NCI-H2081 (cell line): ENCODE measurements at places on chromosomes 3 and 15.
A peak's percentile ranks its signal among the peaks of the same experiment; 100 is the strongest.

DNA sequence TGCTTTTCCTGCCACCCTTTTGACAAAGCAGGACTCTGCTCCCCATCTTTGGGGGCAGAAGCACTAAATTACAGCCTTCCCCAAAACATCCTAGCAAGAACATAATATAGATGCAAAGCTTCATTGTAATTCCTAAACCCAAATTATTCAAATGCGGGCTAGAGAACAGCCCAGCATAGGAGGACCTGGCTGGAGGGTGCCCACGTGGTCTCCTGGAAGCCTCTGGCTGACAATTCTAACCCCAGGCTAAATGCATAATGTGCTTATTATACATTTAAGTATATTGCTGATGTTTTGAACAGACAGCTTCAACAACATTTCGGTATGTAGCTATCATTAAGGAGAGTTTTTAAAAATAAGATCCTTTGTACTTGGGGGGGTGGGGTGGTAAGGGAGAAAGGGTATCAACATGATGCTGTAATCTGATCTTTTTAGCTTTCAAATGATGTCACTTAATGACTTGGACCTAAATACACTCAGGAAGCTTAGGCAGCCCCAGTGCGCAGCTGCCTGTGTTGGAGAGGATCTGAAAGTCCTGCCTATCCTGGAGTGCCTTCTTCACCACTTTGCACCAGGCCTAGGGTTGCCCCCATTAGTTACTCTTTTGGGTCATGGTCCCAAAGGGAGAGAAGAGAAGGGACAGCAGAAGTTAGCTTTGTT is 57.2 kb upstream of the USP3 start:
- DNase-seq: peak; percentile 83

GRCh38 chr3:18580268-18580667 is 155.1 kb upstream of the SATB1 start:
- no peak for DNase-seq

DNA sequence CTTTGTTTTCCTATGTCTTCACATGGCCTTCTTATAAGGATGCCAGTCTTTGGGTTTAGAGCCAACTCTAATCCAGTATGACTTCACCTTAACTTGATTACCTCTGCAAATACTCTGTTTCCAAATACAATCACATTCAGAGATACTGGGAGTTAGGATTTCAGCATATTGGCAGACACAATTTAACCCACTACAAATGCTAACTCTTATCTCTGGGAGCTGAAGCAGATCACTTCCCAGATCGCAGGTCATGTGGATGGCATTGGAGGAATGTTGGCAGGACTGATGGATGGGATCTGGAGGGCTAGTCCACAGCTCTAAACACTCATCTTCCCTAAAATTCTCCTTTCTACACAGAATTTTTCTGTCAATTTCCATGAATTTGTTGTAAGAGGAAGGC is 46.2 kb upstream of the ADGRG7 start:
- DNase-seq: no peak

GRCh38 chr3:159788291-159788690 is 200.3 kb upstream of the IL12A start:
- DNase-seq: no peak

DNA sequence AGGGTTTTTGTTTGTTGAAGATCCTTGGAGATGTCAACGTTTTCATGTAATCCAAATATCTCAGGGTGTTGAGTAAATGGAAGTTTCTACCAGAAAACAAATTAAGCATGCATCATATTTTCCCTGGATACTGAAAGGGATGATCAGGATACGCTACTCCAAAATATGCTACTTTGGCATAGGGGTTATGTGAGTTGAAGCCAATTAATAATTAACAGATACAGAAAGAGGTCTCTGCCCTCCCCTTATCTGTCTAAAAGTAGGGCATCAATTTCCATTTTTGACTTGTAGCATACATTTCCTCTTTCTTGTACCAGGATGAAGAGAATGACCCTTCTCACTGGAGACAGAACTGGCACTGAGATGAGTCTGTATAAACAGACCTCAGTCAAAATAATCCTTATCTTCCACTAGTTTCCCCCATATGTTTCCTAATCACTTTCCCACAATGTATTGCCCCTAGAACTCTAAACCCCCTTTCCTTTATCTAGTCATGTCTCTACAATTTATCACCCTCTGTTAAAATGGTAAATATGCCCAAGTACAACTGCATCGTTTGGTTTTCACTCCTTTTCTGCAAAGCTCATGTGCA is 17.4 kb upstream of the ASB14 start:
- DNase-seq: no peak

DNA sequence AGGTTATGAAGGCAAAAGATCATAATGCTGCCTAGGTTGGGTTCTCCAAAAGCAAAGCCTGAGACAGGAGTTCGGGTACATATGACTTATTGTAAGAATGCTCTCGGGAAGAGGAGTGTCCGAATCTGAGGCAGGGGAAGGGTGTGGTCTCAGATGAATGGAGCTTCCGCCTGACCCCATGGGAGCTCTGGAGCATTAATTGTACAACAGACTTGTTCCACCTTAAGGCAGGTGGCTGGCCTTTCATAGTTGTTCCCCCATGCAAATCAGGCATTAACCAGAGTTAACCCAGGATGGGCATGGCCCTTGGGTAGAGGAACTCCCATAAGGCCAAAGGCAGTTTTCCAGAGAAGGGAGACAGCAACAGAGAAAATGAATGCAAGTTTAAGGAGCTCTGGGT is 170.6 kb downstream of the MYRIP start:
- no peak for DNase-seq

DNA sequence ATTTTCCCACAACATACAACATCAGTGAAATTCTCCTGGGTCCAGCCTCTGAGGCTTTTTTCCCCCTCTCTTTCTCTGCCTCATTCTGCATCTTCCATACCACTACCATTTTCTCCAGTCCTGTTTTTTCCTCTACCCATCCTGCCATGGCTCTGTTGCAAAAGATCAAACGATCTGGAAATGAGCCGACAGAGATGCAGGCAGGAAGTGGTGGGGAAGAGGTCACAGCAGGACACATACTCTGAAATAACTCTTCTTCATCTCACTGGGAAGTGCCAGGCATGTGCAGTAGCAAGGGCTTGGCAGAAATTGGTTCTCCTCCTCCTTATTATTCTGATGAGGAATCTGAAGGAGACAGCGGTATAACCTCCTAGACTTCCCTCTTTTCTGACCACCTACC is 114.3 kb downstream of the CORO2B start:
- no peak for DNase-seq

GRCh38 chr15:88950600-88951160 is 37.5 kb upstream of the MFGE8 start:
- no peak for DNase-seq

- DNase-seq: no peak
These were observed 1.0 kb downstream of the OGG1 start for GRCh38 chr3:9750556-9751411.

DNA sequence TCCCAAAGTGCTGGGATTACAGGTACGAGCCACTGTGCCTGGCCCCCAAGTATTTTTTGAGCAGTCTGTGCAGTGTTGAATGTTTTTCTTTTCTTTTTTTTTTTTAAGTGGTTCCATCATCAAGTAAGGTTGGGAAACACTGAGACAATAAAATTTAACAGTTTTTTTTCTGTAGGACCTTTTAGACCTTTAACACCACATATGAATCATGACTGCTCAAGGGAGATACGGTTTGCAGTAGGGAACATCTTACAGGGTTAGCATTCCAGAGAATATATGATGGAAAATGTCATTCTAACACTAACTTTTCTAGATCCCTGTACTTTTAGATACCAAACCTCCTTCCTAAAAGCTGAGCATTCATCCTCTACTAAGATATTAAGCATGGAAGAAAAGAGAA is 41.7 kb downstream of the SNX4 start:
- DNase-seq: no peak

- DNase-seq: no peak
These were observed 13.3 kb downstream of the VILL start for GRCh38 chr3:38003817-38004414.

DNA sequence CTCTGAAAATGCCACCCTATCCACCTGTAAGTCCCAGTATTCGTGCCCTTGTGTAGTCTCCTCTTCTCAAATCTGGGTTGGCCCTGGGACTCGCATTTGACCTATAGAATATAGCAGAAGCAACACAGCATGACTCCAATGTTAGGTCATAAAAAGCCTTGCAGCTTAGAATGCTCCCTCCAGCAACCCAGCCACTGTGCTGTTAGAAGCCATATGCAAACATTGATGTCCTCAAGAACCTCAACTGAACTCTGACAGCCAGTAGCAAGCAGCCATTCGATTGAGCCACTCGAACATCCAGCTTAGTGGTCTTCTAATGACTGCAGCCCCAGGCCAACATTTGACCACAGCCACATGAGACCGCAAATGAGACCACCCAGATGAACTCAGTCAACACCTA is 26.6 kb downstream of the MECOM start:
- no peak for DNase-seq

DNA sequence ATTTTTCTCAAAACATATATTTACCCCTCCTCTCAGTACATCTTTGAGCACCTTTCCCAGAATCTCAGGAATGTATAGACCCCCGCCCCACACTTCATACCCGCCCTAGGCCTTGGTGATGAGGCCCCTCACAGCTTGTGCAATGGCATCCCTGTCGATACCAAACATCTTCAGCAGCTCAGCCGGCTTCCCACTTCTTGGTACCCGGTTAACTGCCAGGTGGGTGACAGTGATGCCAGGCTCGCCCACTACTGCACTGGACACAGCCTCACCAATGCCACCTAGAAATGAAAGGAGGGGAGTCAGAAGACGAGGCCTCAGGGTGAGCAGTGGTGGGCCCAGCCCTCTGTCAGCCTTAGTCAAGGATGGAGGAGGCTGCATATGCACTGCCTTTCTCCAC is 30.2 kb downstream of the TKT start:
- no peak for DNase-seq

- DNase-seq: no peak
These were observed 792.3 kb downstream of the DIPK2A start for GRCh38 chr3:144763878-144764454.

GRCh38 chr15:66836231-66837030 is 134.4 kb downstream of the SMAD6 start:
- DNase-seq: no peak

GRCh38 chr3:187046033-187046432 is 93.3 kb downstream of the RPL39L start:
- DNase-seq: no peak

GRCh38 chr3:32733631-32734229 is 48.7 kb downstream of the CNOT10 start:
- DNase-seq: peak; percentile 19

GRCh38 chr15:41622901-41623300 is 37.3 kb upstream of the MGA start:
- DNase-seq: no peak

DNA sequence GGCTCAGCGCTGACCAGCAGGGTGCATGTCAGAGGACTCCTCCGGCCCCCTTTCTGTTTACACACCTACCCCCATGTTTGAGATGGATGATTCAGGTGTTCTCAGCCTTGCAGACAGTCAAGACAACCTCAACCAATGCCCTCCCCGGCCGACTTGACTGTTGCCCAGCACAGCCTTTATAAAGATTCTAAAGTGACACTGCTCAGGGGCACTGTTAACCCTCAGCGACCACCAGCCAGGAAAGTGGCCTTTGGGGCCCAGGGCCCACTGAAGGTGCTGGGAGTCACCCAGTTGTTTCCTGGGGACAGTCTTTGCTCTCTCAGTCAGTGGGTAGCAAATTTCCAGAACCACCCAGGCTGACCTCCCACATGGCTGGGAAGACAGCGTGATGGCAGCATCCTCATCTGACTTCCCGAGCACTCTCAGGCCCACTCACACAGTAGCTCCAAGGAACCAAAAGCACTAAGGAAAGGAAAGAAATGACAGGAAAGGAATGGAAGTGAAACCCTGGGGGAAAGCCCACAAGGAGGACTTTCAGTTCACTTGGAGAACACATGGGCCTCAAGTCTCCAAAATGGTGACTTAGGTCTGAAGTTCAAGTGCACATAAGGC is 128.4 kb downstream of the ASB7 start:
- DNase-seq: no peak

- DNase-seq: no peak
These were observed 242.1 kb upstream of the PDZRN3 start for GRCh38 chr3:73866846-73867245.

GRCh38 chr15:68599560-68600071 is 20.8 kb downstream of the CORO2B start:
- peak; percentile 6 for DNase-seq

- no peak for DNase-seq
These were observed 252.4 kb upstream of the CCDC54 start for GRCh38 chr3:107124885-107125284.

DNA sequence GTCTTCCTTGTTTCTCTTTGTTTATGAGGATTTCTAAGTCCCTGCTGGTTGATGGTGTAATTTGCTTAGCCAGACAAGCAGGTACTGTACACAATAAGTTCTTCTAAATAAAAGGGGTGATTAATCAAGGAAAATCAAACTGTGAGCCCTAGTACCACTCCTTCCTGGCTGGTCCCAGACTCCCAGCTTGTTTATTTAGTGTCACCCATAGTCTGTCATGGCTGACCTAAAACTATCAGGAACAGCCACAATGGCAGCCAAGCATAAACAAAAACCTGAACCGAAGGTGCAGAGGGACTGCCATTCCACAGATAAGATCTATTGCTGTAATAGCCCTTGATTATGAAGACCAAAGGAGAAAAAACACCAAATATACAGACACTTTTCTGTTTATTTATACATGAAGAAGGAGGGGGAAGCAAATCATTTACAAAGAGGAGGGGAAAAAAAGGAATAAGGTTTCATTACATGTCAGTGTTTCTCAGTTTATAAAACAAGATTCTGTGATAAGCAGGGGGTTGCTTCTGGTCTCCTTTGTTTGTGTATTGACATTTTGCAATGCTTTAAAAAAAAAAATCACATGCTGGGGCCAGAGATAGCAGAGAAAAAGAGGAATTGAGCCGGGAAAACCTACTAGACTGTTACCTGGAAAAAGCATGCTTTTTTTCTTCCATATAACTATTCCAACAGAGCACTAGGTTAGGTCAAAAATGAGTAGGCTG is 182.4 kb upstream of the DPH6 start:
- DNase-seq: no peak

- no peak for DNase-seq
These were observed 34.5 kb upstream of the B3GALNT1 start for GRCh38 chr3:161139686-161140085.

- no peak for DNase-seq
These were observed 81.9 kb upstream of the PLXNA1 start for GRCh38 chr3:126900859-126901540.

- DNase-seq: no peak
These were observed 53.6 kb downstream of the TASOR start for GRCh38 chr3:56629451-56629850.

DNA sequence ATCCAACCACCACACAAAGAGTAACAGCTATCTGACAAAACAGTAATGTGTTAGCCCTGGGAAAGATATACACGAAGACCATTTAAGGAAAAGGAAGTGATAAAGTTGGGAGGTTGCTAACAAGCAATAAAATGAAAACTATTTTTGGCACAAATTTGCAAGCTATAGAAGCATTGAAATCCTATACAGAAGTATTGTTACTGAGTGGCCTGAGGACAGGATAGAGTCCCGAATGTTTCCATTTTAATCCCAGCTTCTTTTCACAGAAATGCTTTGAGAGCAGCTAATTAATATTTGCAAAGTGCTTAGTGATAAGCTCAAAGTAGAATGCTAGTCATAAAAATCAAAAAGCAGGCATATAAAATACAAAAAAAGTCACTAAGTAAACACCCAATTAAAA is 51.5 kb downstream of the RAD18 start:
- no peak for DNase-seq
